ENCODE measurements at places on chromosomes 12 and 14.

- no peak for DNase-seq
Observed at GRCh38 chr14:38948171-38948570, 154.9 kb downstream of the SEC23A start.

DNA sequence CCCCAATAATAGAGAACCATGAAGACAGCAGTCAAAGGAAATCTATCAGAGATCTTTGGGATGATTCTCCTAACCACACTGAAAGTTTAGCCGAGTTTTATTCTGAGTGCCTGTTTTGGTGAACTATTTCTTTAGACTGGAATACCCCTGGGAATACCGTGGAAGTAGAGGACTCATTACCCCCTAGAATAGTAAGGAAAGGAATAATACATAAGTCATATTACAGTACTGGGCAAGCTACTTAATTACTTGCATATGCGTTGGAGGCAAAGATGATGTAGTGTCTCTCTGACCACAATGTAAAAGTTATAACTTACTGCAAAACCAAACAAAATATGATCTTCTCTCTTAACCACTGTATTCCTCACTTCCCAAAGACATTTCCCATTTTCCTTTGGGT is 25.5 kb downstream of the ZC2HC1C start:
- no peak for DNase-seq

GRCh38 chr14:57865403-57866198 is at the start of gene SLC35F4:
SLC35F4 (minus strand) TSS chr14:57866092.
- DNase-seq: peak; percentile 92

GRCh38 chr14:67577909-67578749 is 21.9 kb downstream of the PIGH start:
- no peak for DNase-seq

DNA sequence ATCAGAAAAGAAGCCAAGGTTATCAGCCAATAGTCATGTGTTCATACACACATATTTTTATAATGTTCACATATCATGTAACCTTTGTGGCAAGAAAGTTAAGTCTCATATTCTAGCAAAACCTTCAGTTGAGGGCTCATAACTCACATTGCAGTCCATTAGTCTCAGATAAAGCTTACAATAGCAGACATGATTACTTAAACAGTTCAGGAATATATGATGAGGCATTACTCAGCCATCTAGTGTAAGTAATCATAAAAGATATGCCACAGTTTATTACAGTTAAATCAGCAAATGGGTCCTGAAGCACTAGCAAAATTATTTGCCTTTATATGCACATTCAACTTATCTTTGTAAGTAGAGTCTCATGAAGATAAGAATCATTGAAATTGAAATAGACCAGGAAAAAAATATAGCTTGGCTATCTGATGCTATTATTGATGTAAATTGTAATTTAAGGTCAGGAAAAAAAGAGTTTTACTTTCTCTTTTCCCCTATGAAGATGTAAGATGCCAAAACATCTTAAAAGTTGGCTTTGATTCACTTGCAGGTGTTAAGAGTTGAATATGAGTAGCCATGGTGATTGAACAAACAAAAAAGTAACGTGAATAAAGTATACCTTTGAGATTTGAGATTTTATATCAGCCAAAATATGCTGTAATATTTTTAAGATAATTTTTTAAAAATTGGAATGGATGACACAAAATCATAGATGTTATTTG is 537.0 kb downstream of the SLC6A15 start:
- DNase-seq: no peak

GRCh38 chr12:42568952-42569915 is 20.3 kb downstream of the PRICKLE1 start:
- no peak for DNase-seq

DNA sequence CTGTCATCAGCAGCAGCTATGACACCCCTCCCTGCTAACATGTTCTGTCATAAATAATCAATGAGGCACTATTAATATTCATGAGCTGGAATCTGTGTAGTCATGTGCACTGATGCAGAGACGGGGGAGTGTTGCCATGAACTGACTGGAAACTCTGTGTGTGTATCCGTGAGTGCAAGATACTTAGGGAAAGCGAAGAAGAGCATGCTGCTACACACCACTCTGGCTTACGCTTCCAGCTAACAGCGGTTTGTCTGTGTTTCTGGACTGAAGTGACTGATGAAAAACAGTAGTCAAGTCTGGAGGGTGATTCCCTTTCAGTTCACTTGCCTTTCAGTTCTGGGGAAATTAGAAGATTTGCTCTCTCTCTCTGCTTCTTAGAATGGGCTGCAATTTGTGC is 249.4 kb downstream of the PDZRN4 start:
- DNase-seq: no peak

DNA sequence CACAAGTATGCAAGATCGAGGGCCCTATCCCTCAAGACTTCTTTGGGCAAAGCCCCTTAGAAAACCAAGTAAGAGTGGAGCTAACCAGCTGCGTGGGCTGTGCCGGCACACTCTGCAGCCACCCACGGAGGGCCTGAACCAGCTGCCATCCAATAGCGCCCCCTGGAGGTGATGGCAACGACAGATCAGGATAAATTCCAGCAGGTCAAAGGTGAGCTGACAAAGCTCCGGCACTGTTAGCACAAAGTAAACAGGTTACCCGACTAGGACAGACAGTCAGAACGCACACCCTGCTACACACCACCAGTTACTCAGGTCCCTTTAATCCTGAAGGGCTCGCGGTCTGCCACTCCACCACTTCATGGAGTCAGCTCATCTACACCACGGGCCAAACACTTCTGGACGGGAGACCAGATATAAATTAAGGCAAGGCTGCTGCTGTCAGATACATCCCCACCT is 4.9 kb downstream of the ZBTB39 start:
- DNase-seq: peak; percentile 93

DNA sequence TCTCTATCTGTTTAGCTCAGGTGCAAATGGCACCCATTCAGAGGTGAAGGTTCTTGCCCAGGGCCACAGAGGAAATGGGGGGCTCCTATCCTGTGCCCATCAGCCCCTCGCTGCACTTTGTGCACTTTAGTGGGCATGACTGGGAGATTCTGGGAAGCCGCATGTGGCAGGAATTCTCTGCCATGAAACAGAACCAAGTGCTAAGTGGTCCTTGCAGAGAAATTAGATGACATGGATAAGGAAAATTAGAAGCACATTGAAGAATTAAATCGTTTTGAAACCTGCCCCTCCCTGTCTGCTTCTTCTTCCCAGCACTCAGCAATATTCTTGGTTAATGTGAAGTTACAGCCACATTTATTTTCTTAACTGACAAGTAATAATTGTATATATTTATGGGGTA is 185.2 kb upstream of the RTL1 start:
- DNase-seq: no peak

- no peak for DNase-seq
Observed at GRCh38 chr14:96192975-96193805, 11.4 kb upstream of the BDKRB2 start.

- DNase-seq: peak; percentile 71
Observed at GRCh38 chr12:76158518-76159321, 74.2 kb upstream of the NAP1L1 start.

GRCh38 chr12:91551927-91552326 is 369.3 kb upstream of the DCN start:
- no peak for DNase-seq

DNA sequence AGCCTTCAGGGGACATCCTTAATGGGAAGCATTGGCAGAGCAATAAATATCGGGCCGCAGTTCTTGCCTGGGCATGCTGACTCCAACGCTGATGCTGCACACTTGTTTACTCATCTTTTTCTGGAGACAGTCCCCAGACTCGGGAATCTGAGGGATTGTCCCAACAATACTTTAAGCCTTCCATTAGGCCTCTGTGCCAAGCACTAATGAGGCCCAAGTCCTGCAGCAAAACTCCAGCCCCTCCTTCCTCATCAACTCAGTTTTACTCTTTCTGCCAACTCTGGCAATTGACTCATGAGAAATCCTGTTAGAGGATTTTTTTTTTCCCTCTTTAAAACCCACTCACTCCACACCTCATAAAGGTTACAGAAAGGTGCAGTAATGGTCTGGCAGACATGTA is 233.4 kb upstream of the PELI2 start:
- DNase-seq: no peak

GRCh38 chr12:131420867-131421447 is 289.9 kb upstream of the SFSWAP start:
- DNase-seq: no peak

DNA sequence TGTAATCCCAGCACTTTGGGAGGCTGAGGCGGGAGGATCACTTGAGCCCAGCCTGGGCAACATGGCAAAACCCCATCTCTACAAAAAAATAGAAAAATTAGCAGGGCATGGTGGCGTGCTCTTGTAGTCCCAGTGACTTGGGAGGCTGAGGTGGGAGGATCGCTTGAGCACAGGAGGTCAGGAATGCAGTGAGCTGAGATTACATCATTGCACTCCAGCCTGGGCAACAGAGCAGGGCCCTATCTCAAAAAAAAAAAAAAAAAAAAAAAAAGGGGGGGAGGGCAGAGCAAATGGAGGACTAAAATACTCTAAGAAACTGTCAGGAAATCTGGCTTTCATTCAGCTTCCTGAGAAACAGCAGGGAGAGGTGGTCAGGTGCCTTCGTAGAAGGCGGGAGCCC is 31.7 kb upstream of the TSPAN9 start:
- no peak for DNase-seq

GRCh38 chr14:99596772-99597171 is 7.2 kb downstream of the CCDC85C start:
- no peak for DNase-seq

DNA sequence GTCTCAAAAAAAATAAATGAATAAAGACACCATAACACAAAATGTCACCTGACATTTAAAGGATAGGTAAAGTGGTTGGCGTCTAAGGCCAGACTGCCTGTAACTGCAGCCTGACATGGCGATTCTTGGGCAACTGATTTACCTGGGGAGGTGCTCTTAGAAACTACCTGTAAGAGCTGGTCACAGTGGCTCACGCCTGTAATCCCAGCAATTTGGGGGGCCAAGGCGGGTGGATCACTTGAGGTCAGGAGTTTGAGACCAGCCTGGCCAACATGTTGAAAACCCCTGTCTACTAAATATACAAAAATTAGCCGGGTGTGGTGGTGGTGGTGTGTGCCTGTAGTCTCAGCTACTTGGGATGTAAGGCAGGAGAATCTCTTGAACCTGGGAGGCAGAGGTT is 8.4 kb downstream of the RPL6 start:
- DNase-seq: no peak

DNA sequence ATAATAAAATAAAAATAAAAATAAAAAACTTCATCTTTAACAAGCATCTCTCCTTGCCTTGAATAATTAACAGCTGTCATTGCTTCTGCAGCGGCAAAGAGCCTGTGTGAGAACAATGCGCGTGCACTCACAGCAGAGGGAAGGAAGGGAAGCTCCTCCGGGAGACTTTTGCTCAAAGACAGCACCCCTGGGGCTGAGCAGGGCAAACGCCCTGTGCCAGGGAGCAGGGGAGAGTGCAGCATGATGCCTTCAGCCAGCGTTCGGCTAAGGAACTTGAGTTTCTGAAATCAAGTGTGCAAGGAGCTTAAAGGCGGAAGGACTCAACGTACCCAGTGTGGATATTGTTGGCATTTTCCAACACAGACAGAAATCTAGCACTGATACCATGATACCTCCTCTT is 120.5 kb downstream of the RIMBP2 start:
- no peak for DNase-seq

- DNase-seq: no peak
Observed at GRCh38 chr14:90388437-90388836, 8.4 kb upstream of the CALM1 start.

DNA sequence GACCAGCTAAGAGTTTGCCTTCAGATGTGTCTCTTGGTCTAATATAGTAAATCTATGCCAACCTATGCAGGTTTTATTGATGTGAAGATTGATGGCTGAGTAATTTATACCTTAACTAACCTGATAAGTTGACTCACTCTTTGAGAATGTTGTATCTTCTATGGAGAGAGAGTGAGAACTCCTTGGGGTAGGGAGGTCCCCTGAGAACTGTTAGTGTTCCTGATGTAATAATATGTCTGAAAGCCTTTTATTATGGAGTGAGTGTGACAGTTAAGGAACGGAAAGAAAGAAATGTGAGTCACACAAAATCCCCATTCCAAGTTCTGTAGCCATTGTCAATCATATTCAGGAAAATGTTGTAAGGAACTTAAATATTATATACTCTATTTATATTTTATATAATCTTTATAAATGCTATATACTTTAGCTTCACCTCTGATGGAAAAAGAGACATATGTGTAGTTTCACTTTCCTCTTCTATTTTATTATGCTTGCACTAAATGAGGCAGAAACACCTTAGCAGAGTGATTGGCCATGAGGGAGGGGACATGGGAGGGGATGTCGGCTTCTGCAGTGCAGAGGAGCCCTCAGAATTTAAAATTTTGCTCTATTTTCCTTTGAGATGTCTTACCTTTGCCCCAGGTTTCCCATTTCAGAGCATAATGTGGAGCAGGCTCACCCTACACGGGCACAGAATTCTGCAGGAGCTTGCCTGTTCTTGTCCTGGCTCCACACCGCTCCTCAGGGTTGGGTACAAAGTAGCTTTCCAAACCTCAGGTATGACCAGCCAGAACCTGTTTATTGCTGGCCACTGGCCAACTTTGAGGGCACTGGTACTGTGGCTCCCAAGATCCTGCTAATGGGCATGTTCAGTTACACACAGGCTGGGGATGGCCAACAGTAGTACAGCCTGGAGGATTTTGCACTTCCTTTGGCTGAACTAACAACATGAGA is 57.7 kb downstream of the ARF6 start:
- DNase-seq: no peak

GRCh38 chr12:115421796-115422709 is 738.1 kb upstream of the TBX3 start:
- DNase-seq: no peak

GRCh38 chr14:58077621-58078020 is 74.4 kb downstream of the ARMH4 start:
- DNase-seq: no peak

DNA sequence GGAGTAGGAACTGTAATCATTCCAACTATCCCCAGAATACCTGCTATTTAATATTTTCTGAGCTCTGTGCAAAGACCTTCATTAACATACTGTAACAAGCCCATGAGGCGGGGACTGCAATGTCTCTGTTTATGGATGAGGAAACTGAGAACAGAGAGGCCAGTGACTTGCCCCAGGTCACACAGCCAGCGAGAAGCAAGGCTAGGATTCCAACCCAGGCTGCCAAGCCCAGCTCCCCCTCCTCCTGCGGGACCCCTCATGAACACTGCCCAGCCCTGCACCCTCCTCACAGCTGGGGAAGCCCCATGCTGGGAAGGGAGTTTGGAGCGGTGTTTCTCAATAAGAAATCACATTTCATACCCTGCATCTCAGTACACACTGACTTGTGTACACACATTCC is 10.9 kb downstream of the HVCN1 start:
- no peak for DNase-seq

DNA sequence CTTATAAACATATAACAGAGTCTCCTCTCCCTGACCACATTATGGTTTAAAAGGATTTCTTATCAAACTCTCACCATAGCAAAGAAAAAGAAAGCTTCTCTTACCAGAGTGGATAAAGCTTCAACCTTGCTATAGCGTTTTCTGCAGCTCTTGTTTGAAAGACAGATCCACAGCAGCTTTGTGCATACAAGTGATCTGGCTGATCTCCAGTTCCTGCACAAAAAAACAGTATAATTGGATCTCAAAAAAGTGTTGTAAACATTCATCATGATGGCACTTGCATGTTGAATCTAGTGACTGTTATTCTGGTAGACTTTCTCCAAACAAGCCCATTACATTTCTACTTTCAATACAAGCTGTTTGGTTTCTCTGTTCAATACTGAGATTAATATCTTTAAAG is 178.9 kb upstream of the MGAT4C start:
- no peak for DNase-seq

GRCh38 chr12:55849616-55850343 is 7.0 kb upstream of the MMP19 start:
- no peak for DNase-seq
